Epithelial cell of alveolus of lung (primary cell): ENCODE measurements at places on chromosomes 5 and 9. TPM values are rescaled to one million over a fixed set of nuclear protein-coding genes. Genes with fewer than 3 reads are reported as not detected.

Gene PLAC8L1
- not detected in 2 replicates for total RNA-seq

Gene SPINK13
- total RNA-seq, result not detected in 2 replicates

Gene PCDHB11
- 0.13 and 1.7 TPM in 2 replicates for total RNA-seq

Gene F2RL1
- total RNA-seq, result 13.0 and 125 TPM in 2 replicates

Gene PCDHGA5
- 0.13 and 1.3 TPM in 2 replicates for total RNA-seq

Gene HMMR
- total RNA-seq, result 15.6 and 29.5 TPM in 2 replicates

Gene TAF11L8
- not detected in 2 replicates for total RNA-seq

Gene DNAH5
- 1.3 and 1.7 TPM in 2 replicates for total RNA-seq

Gene NUTM2G
- total RNA-seq, result not detected in 2 replicates

Gene ZNF354B
- 2.7 and 5.0 TPM in 2 replicates for total RNA-seq

Gene TLE1
- total RNA-seq, result 28.3 and 41.4 TPM in 2 replicates

Gene CCDC112
- total RNA-seq, result 5.0 and 7.2 TPM in 2 replicates

Gene C1QTNF3
- total RNA-seq, result 0.13 and 0.64 TPM in 2 replicates

Gene HSD17B3
- not detected in 2 replicates for total RNA-seq

Gene AFAP1L1
- 9.0 and 9.7 TPM in 2 replicates for total RNA-seq

Gene F2RL2
- total RNA-seq, result 0.56 and 4.5 TPM in 2 replicates

Gene SWI5
- total RNA-seq, result 29.1 and 45.1 TPM in 2 replicates

Gene ZFP37
- total RNA-seq, result 1.3 and 4.6 TPM in 2 replicates

Gene TMEM252
- total RNA-seq, result not detected in 2 replicates

Gene SLC22A4
- 0.08 and 3.4 TPM in 2 replicates for total RNA-seq

Gene OR1Q1
- not detected in 2 replicates for total RNA-seq

Gene RNF44
- total RNA-seq, result 5.6 and 11.5 TPM in 2 replicates

Gene INPP5E
- total RNA-seq, result 6.3 and 10.0 TPM in 2 replicates

Gene CNTFR
- total RNA-seq, result 1.1 TPM in 1 of 2 replicates, not detected in the other

Gene PCDHA1
- total RNA-seq, result not detected in 2 replicates
